ENCODE measurements at places on chromosomes 16 and 17.
A peak's percentile ranks its signal among the peaks of the same experiment; 100 is the strongest.

DNA sequence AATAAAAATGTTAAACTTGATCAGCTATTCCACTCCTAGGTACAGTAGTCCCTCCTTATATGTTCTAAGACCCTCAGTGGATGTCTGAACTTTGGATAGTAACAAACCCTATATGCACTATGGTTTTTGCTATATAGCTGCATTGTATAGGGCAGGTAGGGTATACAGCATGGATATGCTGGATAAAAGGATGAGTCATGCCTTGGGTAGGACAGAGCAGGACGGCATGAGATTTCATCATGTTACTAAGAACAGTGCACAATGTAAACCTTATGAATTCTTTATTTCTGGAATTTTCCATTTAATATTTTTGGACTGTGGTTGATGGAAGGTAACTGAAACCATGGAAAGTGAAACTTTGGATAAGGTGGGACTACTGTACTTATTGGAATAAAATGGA is 235.1 kb downstream of the CEP112 start:
- DNase-seq, result no peak

DNA sequence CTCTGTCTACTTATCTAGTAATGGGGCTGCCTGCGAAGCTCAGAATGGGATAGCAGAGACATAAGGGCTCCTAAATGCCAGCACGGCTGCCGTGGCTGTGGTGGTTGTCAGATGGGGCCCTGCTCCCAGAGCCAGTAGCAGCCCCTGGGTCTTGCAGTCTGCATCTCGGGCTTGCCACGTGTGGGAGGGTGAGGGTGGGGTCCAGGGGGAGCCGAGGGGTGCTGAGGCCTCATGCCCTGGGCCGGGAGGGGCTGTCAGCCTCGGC is 88.8 kb upstream of the GSE1 start:
- DNase-seq, result no peak

GRCh38 chr16:74113545-74113944 is 183.1 kb upstream of the PSMD7 start:
- no peak for DNase-seq

- DNase-seq, result peak; percentile 62
Measured at GRCh38 chr17:40602445-40603443, 37.5 kb upstream of the CCR7 start.

DNA sequence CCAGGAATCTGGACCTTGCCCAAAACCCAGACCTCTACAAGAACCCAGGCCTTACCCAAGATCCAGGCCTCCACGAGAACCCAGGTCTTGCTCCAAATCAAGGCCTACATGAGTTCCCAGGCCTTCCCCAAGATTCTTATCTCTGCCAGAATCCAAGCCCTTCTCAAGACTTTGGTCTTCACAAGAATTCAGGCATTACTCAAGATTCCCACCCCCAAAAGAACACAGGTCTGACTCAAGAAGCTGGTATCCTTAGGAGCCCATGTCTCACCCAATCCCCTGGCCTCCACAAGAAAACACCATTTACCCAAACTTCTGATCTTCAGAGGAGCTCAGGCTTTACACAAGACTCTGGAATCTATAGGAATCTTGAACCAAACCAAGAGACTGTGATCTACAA is 2.6 kb downstream of the SPEM3 start:
- DNase-seq, result no peak

DNA sequence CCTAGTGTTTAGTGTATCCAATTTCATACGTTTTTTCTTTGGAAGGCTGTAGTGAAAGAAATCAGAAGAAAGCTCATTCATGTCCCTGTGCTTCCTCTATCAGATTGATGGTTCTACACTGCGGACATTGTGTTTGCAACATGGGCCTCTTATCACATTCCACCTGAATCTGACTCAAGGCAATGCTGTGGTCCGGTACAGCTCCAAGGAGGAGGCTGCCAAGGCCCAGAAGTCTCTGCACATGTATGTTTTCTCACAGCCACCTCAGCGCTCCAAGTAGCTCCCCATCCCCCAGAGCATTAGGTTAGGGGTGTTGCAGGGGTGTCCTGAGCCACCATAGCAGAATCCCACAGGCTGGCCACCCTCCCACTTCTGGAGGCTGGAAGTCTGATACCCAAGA is 25.2 kb downstream of the TMC6 start:
- no peak for DNase-seq

- no peak for DNase-seq
Measured at GRCh38 chr17:47717979-47718621, 14.9 kb upstream of the TBX21 start.

- DNase-seq, result no peak
Measured at GRCh38 chr17:66950886-66951604, 13.5 kb upstream of the CACNG4 start.

DNA sequence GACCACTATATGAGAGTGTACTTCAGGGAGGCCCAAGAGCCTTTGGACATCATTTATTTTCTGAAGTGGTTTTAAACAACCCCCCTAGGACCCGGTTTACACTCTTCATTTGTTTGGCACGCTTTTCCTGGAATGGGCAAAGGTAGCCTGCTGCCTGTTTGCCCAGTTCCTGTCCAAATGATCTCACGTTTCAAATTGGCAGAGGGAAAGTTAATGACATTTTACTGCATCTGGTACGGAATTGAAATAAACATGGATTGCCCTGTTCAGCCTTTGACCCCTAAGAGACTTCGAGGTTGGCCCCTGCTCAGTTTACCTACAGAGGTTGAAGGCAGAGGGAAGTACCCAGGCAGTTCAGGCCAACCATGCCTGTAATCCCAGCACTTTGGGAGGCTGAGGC is 5.8 kb upstream of the RPRML start:
- no peak for DNase-seq

- no peak for DNase-seq
Measured at GRCh38 chr17:42780851-42781638, 635 bp downstream of the WNK4 start.

DNA sequence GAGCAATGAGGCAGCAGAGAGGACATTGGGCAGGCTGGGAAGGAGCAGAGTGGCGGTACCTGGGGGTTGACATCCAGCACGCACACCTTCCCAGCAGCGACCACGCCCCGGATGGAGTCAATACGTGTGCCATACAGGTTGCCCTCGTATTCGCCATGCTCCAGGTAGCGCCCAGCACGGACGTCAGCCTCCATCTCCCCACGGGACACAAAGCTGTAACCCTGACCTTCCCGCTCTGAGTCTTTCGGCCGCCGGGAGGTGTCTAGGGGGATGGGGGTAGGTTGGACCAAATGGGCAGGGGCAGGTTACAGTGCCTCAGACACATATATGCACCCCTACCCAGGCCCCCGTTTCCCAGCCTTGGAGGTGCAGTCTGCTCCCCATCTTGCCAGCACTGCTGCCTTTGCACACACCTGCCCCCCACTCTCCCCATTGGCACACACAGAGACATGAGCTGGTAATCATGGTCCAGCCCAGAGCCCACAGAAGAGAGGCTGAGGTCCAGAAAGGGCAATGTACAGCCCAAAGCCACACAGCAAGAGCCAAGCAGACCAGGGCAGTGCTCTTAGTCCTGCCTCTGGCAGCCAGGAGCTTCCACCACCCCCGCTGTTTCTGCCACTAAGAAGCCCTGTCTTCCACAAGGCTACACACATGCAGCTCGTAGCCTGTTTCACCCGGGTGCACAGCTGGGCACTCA is 27.5 kb downstream of the MPP2 start:
- no peak for DNase-seq

- DNase-seq, result no peak
Measured at GRCh38 chr17:81189016-81189415, 23.0 kb upstream of the AATK start.

- DNase-seq, result no peak
Measured at GRCh38 chr16:10675216-10675615, 19.5 kb downstream of the TEKT5 start.

- DNase-seq, result no peak
Measured at GRCh38 chr17:353213-353837, 718 bp upstream of the RPH3AL start.

GRCh38 chr17:69643686-69644085 is 229.2 kb downstream of the MAP2K6 start:
- DNase-seq, result no peak

- no peak for DNase-seq
Measured at GRCh38 chr16:88339930-88340754, 42.6 kb upstream of the ZNF469 start.

DNA sequence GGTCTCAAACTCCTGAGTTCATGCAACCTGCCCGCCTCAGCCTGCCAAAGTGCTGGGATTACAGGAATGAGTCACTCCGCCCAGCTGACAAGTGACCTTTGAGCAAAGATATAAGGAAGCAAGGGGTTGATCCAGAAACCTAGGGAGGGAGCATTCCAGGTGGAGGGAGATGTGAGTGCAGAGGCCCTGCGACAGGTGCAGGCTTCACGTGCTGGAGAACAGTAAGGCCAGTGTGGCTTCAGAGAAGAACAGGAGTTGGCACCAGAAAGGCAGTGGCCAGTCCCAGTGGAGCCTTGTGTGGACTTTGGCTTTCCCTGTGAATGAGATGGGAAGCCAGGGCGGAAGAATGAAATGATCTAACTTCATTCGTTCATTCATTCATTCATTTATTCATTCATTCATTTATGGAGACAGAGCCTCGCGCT is 73.6 kb upstream of the HAS3 start:
- DNase-seq, result no peak

- DNase-seq, result no peak
Measured at GRCh38 chr17:18280766-18281371, 20.4 kb downstream of the MIEF2 start.

- DNase-seq, result no peak
Measured at GRCh38 chr16:82580298-82580890, 46.4 kb upstream of the CDH13 start.

DNA sequence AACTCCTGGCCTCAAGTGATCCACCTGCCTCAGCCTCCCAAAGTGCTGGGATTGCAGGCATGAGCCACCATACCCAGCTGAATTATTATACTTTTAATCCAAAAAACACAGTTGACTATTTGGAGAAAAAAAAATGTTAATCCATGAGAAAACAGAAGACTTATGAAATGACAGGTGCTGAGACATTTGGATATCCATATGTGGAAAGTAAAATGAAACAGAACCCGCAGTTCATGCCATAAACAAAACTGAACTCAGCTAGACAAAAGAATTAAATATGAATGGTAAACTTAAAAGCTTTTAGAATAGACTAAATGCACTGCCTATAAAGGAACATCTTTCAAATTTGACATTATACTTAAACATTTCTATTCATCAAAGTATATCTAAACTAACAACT is 8.2 kb upstream of the RBBP6 start:
- no peak for DNase-seq

GRCh38 chr17:35368081-35368830 is 5.2 kb downstream of the SLFN11 start:
- DNase-seq, result no peak

Data from stimulated activated CD8-positive, alpha-beta memory T cell treated with anti-CD3 and anti-CD28 coated beads, Interleukin-4, amount 100 ng/mL, for 24 hours (primary cell).